ENCODE measurements at places on chromosomes 7 and 10. TPM values are rescaled to one million over a fixed set of nuclear protein-coding genes. Genes with fewer than 3 reads are reported as not detected.

- H3K4me1 ChIP-seq: peaks cover 15% of the 10 kb centered on the region
- no peak for DNase-seq
- H3K27me3 ChIP-seq: no peaks in the 10 kb centered on the region
- H3K4me3 ChIP-seq: no peak overlapping the region
- H3K36me3 ChIP-seq: no peaks in the 10 kb centered on the region
Observed at GRCh38 chr10:109929501-109930219, 6.3 kb upstream of the XPNPEP1 start.

DNA sequence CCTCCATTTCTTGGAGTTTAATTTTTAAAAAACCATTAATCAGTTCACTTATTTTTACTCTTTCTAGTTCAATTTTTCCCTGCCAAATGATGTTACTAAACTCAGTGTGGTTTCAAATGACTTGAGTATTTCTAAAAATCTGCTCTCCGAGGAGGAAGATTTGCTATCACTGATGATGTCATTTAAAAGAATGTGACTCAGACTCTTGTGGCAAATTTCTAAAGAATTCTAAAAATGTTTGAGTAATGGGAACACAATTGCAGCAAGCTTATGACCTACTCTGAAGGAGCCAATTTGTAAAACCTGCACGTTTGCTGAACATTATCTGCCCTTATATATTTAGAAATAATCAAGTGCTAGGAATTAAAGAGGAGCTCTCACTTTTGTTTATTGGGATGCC, 88.6 kb downstream of the SPAG6 start:
- peaks cover 18% of the 10 kb centered on the region for H3K4me1 ChIP-seq
- H3K36me3 ChIP-seq: no peaks in the 10 kb centered on the region
- DNase-seq: peak; percentile 33

- H3K27ac ChIP-seq: no peak overlapping the region
- H3K4me1 ChIP-seq: peaks cover 10% of the 10 kb centered on the region
- H3K27me3 ChIP-seq: peaks cover 6% of the 10 kb centered on the region
- DNase-seq: no peak
- H3K4me3 ChIP-seq: no peak overlapping the region
- no peaks in the 10 kb centered on the region for H3K36me3 ChIP-seq
Observed at GRCh38 chr10:78169214-78169613, 135.6 kb downstream of the RPS24 start.

DNA sequence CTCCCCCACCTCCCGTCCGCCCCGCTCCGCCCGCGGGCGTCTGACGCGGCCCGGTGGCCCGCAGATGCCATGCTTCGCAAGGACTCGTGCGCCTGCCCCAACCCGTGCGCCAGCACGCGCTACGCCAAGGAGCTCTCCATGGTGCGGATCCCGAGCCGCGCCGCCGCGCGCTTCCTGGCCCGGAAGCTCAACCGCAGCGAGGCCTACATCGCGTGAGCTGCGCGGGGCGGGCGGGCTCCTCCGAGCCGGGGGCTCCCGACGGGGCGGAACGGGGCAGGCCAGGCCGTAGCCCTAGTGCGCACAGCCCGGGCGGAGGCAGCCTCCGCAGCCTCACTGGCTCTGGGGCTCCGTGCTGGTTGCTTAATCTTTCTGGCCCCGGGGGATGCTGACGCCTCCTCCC, 2.8 kb downstream of the ASIC3 start:
- H3K36me3 ChIP-seq: peaks cover 12% of the 10 kb centered on the region
- no peak overlapping the region for H3K4me3 ChIP-seq
- peaks cover 13% of the 10 kb centered on the region for H3K27me3 ChIP-seq
- peak; percentile 82 for DNase-seq

- no peak for DNase-seq
- no peak overlapping the region for H3K27ac ChIP-seq
Observed at GRCh38 chr7:7790041-7790741, 71.8 kb upstream of the RPA3 start.

- no peaks in the 10 kb centered on the region for H3K36me3 ChIP-seq
- H3K4me3 ChIP-seq: no peak overlapping the region
- H3K27me3 ChIP-seq: no peaks in the 10 kb centered on the region
- H3K27ac ChIP-seq: no peak overlapping the region
- DNase-seq: peak; percentile 21
Observed at GRCh38 chr7:152574892-152575548, 100.9 kb downstream of the XRCC2 start.

- no peaks in the 10 kb centered on the region for H3K36me3 ChIP-seq
- peaks cover 4% of the 10 kb centered on the region for H3K4me1 ChIP-seq
- no peaks in the 10 kb centered on the region for H3K27me3 ChIP-seq
- no peak overlapping the region for H3K4me3 ChIP-seq
- no peak overlapping the region for H3K27ac ChIP-seq
Observed at GRCh38 chr7:77217474-77218185, 18.0 kb upstream of the FGL2 start.

- H3K4me3 ChIP-seq: no peak overlapping the region
- peaks cover 6% of the 10 kb centered on the region for H3K4me1 ChIP-seq
- H3K36me3 ChIP-seq: no peaks in the 10 kb centered on the region
Observed at GRCh38 chr10:43225787-43226153, 41.1 kb downstream of the RASGEF1A start.

DNA sequence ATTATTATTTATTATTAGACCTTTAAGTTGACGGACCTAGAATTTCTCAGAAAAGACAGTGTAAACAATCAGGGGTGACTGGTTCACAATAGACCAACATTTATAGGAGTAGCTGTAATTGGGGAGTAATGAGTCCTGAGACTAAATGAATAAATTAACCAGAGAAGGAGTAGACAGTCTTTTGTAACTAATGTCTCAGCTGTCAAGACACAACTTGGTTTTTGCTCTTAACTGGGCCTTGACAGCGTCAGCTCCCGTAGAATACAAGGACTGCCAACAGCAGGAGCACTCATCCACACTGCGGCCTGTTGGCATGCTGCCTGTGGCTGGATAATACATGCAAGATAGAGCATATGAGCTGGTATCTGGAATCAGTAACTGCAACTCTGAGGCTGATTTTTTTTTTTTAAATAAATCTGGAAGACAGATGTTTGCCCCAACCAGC, 123.9 kb downstream of the CACNA2D1 start:
- no peaks in the 10 kb centered on the region for H3K36me3 ChIP-seq
- peak; percentile 85 for DNase-seq

DNA sequence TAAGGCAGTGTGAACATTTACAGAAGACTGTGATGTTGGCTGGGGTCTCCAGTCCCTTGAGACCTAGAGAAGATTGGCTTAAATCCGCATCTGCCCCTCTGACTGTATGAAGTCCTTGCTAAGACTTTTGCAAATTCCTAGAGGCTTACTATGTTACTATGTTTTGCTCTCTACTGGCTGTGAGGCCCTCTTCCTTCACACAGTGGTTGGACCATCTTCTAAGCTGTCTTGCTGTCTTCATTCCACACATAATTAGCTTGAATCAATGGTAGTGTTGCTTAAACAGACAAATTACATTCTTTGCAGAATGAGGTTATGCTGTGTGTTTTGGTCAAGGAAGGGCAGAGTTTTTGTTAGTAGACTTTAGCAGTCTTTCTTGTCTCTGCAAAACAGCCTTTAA, 658.0 kb downstream of the TYW1 start:
- no peaks in the 10 kb centered on the region for H3K36me3 ChIP-seq
- no peaks in the 10 kb centered on the region for H3K27me3 ChIP-seq
- H3K4me1 ChIP-seq: peaks cover 14% of the 10 kb centered on the region
- H3K4me3 ChIP-seq: no peak overlapping the region
- peak; percentile 39 for DNase-seq
- peak overlapping the region; percentile 80 for H3K27ac ChIP-seq

- H3K27ac ChIP-seq: no peak overlapping the region
- peaks cover 3% of the 10 kb centered on the region for H3K36me3 ChIP-seq
- H3K4me3 ChIP-seq: no peak overlapping the region
- H3K4me1 ChIP-seq: no peaks in the 10 kb centered on the region
- H3K27me3 ChIP-seq: no peaks in the 10 kb centered on the region
- no peak for DNase-seq
Observed at GRCh38 chr7:27611059-27611458, 51.6 kb downstream of the HIBADH start.

- H3K36me3 ChIP-seq: no peaks in the 10 kb centered on the region
- DNase-seq: no peak
- H3K27me3 ChIP-seq: no peaks in the 10 kb centered on the region
- H3K4me1 ChIP-seq: no peaks in the 10 kb centered on the region
Observed at GRCh38 chr10:15670880-15671279, 48.8 kb downstream of the ITGA8 start.

DNA sequence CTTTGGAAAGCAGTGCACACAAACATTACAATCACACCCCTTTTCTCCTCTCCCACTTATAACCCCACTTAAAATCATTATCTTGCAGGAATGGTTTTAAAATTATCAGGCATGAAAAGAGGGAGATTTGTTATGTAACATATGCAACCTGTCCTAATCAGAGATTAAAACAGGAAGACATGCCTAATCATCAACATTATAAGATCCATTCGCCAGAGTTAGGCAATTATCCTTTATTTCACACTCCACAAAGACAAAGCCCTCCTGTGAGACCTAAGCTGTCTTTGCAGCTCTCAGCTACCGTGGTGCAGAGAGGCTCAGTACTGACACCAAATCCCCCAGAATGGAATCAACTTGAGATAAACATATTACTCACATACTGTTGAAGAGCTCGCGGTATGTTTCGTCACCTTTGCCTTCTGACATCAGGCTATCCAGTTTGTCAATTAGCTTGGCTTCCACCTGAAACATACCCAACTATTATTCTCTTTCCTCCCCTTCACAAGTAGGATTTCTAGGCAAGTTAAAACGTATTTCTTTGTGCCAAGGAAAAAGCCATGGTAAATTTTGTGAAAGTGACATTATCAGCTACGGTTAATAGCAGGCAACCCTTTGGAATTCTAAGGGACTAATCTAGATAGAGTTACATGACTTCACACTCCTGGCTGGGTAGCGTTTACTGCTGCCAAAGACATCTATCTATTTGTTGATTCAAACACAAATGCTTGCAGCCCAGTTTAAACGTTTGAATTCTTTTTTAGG, 226.2 kb upstream of the IMMP2L start:
- H3K27ac ChIP-seq: peak overlapping the region; percentile 71
- H3K4me3 ChIP-seq: no peak overlapping the region
- H3K4me1 ChIP-seq: no peaks in the 10 kb centered on the region
- H3K27me3 ChIP-seq: no peaks in the 10 kb centered on the region

DNA sequence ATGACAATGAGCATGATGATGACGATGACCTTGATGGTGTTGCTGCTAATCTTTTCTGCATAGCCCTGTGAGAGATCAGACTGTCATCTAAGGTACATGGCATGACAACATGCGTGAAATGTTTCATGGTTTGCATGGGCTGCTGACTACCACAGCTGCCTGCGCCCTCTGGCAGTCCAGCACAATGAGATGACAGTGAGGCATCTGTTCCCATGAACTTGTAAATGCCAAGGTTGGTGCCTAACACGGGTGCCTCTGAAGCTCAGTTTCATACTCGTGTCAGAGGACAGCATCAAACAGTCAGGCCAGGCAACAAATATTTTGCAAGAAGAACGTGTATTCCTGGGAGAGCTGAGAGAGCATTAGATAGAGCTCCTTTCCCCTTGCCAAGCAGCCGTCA, 122.0 kb upstream of the PRKCQ start:
- no peaks in the 10 kb centered on the region for H3K4me1 ChIP-seq
- no peaks in the 10 kb centered on the region for H3K36me3 ChIP-seq
- no peak for DNase-seq
- no peak overlapping the region for H3K27ac ChIP-seq
- H3K4me3 ChIP-seq: no peak overlapping the region

- H3K4me3 ChIP-seq: no peak overlapping the region
- H3K4me1 ChIP-seq: no peaks in the 10 kb centered on the region
- H3K27me3 ChIP-seq: no peaks in the 10 kb centered on the region
- no peak overlapping the region for H3K27ac ChIP-seq
- no peaks in the 10 kb centered on the region for H3K36me3 ChIP-seq
Observed at GRCh38 chr7:7705318-7705717, 13.1 kb downstream of the RPA3 start.

GRCh38 chr10:72954596-72955554, at the start of gene PLA2G12B:
Gene PLA2G12B (minus strand): TSS chr10:72954806. CDS start chr10:72954685, 121 bp downstream.
- no peak within 1 kb of the TSS for H3K4me3 ChIP-seq
- DNase-seq: no peak
- H3K4me1 ChIP-seq: no peaks in the 10 kb centered on the region
- H3K27me3 ChIP-seq: no peaks in the 10 kb centered on the region
- H3K27ac ChIP-seq: no peak within 1 kb of the TSS

GRCh38 chr7:78734626-78735025, 718.8 kb downstream of the MAGI2 start:
- DNase-seq: no peak
- H3K27me3 ChIP-seq: no peaks in the 10 kb centered on the region
- H3K27ac ChIP-seq: no peak overlapping the region
- no peak overlapping the region for H3K4me3 ChIP-seq

DNA sequence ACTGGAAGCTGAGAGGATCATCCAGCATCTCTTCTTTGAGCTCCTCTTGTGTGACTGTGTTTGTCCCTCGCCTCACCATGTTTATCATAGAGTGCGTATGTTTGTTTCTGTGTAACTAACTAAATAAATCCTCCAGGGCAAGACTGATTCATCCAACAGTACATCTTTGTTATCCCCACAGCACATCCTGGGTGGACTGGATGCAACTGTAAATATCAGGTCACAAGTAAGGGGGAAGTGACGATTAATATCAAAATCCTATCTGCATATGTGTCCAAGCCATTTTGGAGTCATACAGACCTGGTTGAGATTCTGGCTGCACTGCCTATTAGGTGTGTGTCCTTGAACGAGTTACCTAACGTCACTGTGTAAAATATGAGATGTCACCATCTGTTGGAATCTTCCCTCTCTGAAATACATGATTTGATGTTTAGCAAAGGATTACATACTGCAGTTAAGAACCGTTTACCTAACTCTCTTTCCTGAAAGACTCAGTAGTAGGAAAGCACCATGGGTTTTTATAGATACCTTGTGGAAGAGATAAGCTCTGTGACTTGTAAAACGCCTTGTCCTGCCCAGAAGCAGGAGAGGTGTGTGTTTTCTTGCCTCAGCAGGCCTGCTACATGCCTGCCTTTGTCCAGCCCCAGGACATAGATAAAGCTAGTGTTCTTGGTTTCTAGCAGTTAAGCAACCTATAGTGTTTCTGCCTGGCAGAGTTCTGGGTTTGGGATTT, 25.8 kb downstream of the WBP1L start:
- peaks cover 18% of the 10 kb centered on the region for H3K4me1 ChIP-seq
- DNase-seq: peak; percentile 39
- no peak overlapping the region for H3K27ac ChIP-seq
- no peak overlapping the region for H3K4me3 ChIP-seq
- H3K36me3 ChIP-seq: peaks cover 5% of the 10 kb centered on the region

DNA sequence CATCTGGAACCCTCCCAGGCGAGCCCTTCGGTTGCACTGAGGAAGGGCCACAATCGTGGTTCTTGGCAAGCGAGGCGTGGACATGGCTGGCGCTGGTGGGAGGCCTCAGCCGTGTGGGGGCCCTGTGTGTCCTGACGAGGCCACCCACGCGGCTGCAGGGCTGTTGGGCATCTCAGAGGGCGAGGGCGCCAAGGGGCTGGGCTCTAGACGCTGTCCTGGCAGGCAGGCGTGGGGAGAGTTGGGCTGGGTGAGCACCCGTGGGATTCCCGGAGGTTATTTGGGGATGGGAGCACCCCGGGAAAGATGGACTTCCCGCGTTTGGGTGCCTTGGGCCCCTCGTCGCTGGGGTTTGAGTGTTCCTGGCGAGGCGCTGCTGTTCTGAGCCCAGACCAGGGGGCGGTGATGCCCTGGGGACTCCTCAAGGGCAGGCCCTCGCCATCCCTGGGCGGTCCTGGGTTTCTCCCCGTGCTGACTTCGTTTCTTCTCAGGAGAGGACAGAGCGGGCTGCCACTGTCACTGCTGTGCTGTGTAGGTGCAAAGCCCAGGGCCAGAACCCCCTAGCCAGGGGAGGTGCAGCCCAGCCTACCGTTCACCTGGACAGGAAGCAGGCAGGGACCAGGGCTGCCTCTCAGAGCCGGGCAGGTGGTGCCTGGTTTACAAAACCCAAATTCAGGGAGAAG, 87.2 kb downstream of the DNAJB6 start:
- peaks cover 15% of the 10 kb centered on the region for H3K4me1 ChIP-seq

The ERV3-1 gene
- total RNA-seq: 13.4 TPM

The TBX20 gene
- not detected for total RNA-seq

The SMO gene
- total RNA-seq: 35.9 TPM

The GRM3 gene
- 0.04 TPM for total RNA-seq

The AKR1C1 gene
- total RNA-seq: 6.5 TPM

The DEPP1 gene
- total RNA-seq: 36.0 TPM

The LIPK gene
- not detected for total RNA-seq

All from muscle of leg (tissue), 16 donors.